Stimulated activated CD4-positive, alpha-beta T cell treated with anti-CD3 and anti-CD28 coated beads, Interleukin-1b, Interleukin-23, amount 100 ng/mL, for 24 hours (primary cell): ENCODE measurements at places on chromosomes 12 and 14.

DNA sequence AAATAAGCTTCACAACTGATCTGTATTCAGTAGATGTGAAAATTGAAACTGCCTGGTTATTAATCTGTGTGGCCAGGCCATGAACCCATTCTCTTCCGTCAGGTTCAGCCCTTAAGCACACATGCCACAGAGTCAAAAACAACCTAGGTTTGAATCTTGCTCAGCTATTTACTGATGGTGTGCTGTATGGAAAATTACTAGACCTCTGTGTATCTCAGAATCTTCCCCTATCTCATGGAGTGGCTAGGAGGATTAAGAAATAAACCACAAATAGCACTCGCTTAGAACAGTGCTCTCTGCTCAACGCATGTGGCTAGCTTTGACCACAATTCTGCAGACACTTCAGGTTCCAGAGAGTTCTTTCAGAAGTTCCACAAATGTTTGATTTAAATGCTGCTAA lies 240.7 kb upstream of the PLEKHG7 start:
- no peak for DNase-seq

DNA sequence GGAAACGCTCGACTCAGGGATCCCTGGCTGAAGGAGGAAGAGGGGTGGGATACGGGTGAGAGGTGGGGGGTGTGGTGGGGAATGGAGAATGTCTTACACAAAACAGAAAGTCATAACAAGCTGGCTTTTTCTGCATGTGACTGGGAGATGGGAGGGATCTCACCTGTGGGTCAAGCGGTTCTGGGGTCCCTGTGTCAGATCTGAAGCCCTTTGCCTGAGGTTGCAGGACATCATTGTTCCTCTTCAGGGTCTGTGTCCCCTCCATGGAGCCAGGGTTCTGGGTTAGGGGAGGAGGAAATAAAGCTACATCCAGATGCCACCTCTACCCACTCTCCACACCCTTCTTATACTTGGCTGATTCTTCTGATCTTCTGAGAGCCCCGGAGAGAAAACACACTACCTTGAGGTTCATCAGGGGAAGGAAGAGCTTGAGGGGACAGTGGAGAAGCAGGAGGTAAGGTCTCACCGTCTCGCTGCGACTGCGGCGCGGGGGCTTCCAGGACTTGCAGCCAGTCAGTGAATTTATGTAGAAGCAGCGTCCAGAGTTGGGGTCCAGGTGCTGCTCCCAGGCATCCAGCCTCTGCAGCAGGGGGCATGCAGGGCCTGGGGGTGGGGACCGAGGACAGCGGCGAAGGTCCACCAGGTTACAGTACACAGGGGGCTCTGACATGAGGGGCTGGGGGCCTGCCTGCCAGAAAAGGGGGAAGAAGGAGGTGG lies 2.5 kb downstream of the ARHGAP9 start:
- DNase-seq, result no peak

GRCh38 chr14:34872822-34873588 lies 2.2 kb downstream of the BAZ1A start:
- no peak for DNase-seq

- DNase-seq, result no peak
Observed at GRCh38 chr12:130143136-130143535, 19.1 kb upstream of the FZD10 start.

DNA sequence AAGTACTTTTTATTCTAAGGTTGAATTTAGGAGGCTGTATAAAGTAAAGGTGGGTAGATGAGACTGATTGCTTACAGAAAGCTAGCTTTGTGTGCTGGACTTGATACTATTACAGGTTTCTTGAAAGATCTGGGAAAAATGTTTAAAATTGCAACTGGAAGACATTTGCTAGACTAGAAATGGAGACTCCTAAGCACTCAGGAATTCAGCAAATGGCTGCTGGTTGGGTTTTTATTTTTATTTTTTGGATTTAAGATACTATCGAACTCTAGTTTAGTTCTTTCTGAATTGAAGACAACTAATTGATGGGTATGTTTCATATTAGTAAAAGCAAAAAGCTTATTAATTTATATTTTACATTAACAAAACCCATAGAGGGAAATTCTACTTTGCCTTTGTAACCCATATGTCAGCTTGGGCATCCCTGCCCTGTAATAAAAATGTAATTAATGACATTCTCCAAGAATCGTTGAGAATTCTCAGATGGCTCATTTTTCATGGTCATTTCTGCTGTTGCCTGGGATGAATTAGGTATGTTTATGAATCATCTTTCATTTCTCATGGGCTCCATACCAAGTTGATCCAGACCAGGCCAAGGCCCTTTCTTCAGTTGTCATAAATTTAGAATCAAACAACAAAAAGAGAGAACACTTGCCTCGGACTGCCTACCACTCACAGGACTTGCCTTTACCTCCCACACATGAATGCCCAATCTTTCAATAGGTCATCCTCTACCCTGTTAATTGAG lies 102.1 kb downstream of the ERGIC2 start:
- no peak for DNase-seq

DNA sequence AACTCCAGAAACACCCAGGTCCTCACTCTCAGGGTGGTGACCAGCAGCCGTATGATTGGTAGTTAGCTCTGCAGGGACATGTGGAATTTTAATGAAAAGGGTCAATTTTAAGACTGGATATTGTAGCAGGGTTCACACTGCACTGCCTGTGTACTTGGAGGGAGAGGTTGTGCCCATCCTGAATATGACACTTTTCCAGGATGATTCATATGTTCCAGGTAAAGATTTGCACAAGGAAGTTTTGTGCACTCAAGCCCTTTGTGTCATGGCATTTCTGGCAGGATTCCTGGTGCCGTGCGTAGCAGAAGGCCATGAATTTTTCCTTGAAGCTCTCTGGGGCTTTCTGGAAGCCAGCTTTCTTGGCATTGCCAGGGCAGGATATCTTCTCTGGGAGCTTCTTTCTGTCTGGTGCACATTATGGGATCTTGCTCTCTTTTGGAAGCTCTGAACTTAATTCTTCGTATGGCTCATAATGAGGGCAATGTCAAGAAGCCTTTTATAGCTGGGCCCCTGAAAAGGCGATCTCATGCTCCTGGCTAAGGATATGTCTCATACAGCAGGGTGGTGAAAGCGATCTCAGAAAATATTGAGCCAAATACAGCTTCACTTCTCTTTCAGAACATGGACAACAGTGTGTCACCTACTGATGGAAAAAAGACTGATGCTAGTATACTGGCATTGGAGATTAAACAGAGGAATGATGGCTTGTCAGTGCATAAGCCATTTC lies 1133.9 kb downstream of the AACS start:
- DNase-seq, result no peak

DNA sequence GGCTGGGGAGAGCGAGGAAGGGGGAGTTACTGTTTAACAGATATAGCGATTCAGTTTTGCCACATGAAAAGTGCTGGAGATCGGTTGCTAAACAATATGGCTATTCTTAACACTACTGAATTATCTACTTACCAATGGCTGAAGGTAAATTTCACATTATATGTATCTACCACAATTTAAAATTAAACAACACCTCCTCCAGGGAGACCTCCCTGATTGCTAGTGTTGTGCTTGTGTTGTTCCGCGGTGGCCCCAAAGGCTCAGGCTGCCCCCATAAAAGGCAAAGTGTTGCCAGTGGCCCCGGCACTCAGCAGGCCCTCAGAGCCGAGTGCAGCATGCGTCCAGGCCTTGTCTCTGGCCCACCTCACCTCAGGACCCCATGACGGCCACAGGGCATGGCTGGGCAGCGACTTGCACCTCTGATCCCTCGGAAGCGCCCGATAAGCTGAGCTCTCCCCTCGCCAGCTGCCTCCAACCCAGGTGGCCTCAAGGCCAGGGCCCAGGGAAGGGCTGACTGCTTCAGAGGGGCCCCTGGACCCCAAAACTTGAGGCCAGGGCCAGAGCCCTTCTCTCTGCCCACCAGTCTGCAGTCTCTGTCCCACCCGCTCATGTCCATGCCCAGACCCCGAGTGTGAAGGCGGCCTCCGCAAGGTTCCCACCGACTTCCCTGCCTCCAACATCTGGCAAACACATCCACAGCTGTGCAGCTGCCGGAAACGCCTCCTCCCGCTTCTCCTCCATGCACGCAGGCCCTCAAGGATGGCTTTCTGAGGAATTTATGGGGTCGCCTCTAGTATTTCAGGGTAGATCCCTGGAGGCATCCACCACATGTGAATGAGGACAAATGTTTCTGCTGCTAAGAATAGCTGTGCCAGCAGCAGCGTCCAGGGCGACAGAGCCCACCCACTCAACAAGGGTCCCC lies 60.0 kb downstream of the NCOR2 start:
- DNase-seq, result no peak

GRCh38 chr12:64916411-64917261 lies 92.2 kb downstream of the TBC1D30 start:
- DNase-seq, result no peak

GRCh38 chr12:54590978-54591591 lies 2.6 kb upstream of the PPP1R1A start:
- DNase-seq, result no peak

GRCh38 chr12:14284184-14284722 lies 81.2 kb upstream of the ATF7IP start:
- DNase-seq, result no peak

GRCh38 chr12:52063082-52063924 lies 6.5 kb upstream of the ATG101 start:
- no peak for DNase-seq

GRCh38 chr12:33438025-33438772 lies 1.4 kb downstream of the SYT10 start:
- no peak for DNase-seq

- no peak for DNase-seq
Observed at GRCh38 chr12:53231671-53231920, 413 bp downstream of the RARG start.

- DNase-seq, result no peak
Observed at GRCh38 chr14:60636879-60637478, 12.3 kb downstream of the SIX1 start.

DNA sequence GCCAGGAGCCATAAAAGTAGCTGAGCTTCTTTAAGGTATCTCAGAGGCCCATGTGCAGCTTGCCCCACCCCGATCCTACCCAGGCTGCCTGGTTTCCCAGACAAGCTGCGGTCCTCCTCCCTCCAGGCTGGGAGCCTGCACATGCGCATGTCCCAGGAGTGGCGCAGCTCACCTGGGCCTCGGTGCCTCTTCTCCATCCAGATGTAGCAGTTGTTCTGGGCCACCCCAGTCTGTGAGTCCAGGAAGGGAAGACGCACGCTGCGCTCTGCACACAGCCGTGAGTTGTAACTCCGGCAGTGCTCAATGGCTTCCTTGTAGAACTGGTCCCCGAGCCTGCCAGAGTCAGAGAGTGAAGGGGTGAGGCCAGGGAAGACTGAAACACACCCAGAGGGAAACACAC lies 122.3 kb downstream of the DPF3 start:
- DNase-seq, result no peak

GRCh38 chr12:5071496-5071895 lies 27.8 kb downstream of the KCNA5 start:
- no peak for DNase-seq

DNA sequence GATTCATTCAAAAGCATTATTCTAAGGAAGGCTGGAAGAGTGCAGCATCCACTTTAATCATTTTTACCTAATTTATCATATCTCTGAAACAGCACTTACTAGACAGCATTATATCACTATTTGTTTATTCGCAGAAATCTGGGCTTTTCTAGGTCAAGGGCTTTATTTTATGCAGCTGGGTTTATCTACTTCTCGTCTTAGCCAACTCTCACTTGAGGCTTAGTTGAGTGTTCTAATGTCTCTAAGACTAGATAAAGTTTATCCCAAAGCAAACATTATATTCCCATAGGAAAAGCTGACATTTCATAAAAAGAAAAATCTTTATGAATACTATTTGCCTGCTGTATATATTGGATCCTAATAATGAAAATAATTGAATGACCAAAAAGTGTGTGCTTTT lies 720.8 kb upstream of the FLRT2 start:
- no peak for DNase-seq

DNA sequence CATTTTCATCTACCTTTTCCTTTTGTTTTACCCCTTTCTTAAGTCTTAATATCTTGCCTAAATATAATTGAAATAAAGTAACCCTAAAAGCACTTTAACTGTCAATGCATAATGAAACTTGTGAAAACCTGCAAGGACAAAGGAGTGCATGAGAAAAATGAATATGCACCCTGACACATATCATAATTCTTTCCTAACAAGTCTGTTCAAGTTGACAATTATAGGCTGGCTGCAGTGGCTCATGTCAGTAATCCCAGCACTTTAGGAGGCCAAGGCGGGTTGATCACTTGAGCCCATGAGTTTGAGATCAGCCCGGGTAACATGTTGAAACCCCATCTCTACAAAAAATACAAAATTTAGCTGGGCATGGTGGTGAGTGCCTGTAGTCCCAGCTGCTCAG lies 65.4 kb downstream of the FGD6 start:
- no peak for DNase-seq

DNA sequence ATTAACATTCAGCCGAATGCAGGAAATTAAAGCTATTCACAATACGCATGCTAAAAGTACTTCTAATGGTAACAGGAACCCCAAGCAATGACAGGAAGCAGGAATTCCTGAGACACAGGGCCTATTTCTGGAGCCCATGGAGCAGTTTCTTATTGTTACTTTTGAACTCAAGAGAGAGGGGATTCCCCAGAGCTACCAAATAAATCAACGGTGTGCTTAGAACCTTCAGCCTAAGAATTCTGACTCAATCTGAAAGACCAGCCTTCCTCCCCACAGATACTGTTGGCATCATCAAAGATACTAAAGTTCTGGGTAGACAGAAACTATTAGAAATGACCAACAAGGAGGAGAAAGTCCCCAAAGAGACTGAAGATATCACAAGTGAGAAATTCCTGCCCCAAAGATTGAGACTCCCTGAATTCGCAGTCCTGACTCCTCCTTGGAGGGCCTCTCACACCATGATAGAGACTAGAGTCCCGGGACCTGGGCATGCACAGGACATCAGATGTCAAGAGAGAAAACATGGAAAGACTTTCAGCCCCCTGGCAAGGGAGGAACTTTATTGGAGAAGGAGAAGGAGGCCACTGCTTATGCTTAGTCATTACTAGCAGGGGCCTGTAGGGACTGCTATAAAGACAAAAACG lies 32.7 kb downstream of the RTRAF start:
- DNase-seq, result no peak

DNA sequence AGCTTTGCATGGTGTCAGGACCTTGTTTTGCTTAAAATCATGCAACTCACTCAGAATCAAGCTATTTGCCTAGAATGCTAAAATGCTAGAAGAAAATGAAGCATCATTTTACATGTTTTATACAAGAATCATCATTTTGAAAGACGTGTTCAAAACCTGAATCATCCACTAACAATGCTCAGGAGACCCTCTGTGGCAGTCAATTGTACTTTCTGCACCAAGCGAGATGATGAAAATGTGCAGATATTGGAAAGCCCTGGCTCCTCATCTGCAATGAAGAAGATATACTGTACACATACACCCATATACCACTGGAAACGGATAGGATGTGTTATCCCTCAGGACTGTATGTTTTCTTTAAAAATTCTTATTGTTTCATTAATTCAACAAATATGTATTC lies 92.7 kb downstream of the DYRK2 start:
- DNase-seq, result no peak

DNA sequence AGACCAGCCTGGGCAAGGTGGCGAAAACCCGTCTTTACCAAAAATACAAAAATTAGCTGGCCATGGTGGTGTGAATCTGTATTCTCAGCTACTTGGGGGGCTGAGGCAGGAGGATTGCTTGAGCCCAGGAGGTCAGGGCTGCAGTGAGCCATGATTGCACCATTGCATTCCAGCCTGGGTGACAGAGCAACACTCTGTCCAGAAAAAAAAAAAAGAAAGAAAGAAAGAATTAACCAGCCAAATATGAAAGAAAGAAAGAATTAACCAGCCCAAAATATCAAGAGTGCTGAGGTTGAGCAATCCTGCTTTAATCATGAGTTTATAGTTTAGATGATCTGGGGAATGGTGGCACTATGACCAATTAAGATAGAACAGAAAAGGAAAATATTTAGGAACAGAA lies 3.5 kb upstream of the ACTN1 start:
- DNase-seq, result no peak

GRCh38 chr12:116465856-116466255 lies 93.3 kb upstream of the MAP1LC3B2 start:
- no peak for DNase-seq
